ENCODE measurements at places on chromosomes 7 and 10. TPM values are rescaled to one million over a fixed set of nuclear protein-coding genes. Genes with fewer than 3 reads are reported as not detected.
A peak's percentile ranks its signal among the peaks of the same experiment; 100 is the strongest.

- no peak for DNase-seq
- H3K27me3 ChIP-seq, result no peaks in the 10 kb centered on the region
- no peaks in the 10 kb centered on the region for H3K4me1 ChIP-seq
- no peak overlapping the region for H3K4me3 ChIP-seq
- H3K27ac ChIP-seq, result peak overlapping the region; percentile 71
- H3K36me3 ChIP-seq, result no peaks in the 10 kb centered on the region
Measured at GRCh38 chr7:22722536-22723180, 4.3 kb upstream of the IL6 start.

Gene PROSER2
- total RNA-seq, result 8.0 TPM

- no peak overlapping the region for H3K27ac ChIP-seq
- no peaks in the 10 kb centered on the region for H3K36me3 ChIP-seq
- no peak overlapping the region for H3K4me3 ChIP-seq
- H3K4me1 ChIP-seq, result no peaks in the 10 kb centered on the region
Measured at GRCh38 chr10:2825841-2826240, 241.5 kb upstream of the PFKP start.

Gene HTRA1
- total RNA-seq, result 386 TPM

Gene LAMB1
- total RNA-seq, result 120 TPM

Gene EGR2
- 11.4 TPM for total RNA-seq

DNA sequence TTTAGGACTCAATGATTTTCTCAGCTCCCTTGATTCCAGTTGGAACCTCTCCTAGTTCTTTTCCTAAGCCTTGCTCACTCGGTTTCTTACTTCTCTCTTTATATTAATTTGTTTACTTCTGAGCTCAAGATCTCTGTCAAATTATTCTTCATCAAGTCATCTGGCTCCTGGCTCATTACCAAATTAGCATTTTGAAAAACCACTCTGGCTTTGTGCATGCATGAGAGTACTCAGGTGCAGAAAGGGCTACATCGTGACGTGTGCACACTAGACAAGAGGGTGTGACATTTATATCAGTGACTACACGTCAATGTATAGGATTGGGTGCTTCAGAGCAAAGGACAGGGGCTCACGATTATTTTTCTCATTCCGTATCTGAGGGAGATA, 645.7 kb upstream of the DPP6 start:
- H3K4me1 ChIP-seq, result no peaks in the 10 kb centered on the region
- H3K27me3 ChIP-seq, result no peaks in the 10 kb centered on the region
- H3K4me3 ChIP-seq, result no peak overlapping the region
- H3K36me3 ChIP-seq, result no peaks in the 10 kb centered on the region
- no peak overlapping the region for H3K27ac ChIP-seq
- no peak for DNase-seq

Gene MKX
- total RNA-seq, result 4.5 TPM

DNA sequence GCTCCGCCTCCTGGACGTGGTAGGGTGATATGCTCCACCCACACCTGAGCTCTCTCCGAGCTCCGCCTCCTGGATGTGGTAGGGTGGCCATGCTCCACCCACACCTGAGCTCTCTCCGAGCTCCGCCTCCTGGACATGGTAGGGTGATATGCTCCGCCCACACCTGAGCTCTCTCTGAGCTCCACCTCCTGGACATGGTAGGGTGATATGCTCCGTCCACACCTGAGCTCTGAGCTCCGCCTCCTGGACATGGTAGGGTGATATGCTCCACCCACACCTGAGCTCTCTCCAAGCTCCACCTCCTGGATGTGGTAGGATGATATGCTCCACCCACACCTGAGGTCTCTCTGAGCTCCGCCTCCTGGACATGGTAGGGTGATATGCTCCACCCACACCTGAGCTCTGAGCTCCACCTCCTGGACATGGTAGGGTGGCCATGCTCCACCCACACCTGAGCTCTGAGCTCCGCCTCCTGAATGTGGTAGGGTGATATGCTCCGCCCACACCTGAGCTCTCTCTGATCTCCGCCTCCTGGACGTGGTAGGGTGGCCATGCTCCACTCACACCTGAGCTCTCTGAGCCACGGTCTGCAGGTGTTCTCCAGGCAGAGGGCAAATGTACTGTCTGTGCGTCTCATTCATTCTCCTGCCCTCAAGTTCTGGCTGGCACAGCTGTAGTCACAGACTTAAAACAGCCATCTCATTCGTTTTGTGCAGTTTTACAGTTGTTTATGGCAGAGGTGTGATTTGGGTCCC, 252.4 kb downstream of the DIP2C start:
- H3K36me3 ChIP-seq, result no peaks in the 10 kb centered on the region
- no peaks in the 10 kb centered on the region for H3K4me1 ChIP-seq
- H3K27ac ChIP-seq, result no peak overlapping the region
- no peaks in the 10 kb centered on the region for H3K27me3 ChIP-seq
- DNase-seq, result no peak

Gene SSC4D
- total RNA-seq, result 0.33 TPM

DNA sequence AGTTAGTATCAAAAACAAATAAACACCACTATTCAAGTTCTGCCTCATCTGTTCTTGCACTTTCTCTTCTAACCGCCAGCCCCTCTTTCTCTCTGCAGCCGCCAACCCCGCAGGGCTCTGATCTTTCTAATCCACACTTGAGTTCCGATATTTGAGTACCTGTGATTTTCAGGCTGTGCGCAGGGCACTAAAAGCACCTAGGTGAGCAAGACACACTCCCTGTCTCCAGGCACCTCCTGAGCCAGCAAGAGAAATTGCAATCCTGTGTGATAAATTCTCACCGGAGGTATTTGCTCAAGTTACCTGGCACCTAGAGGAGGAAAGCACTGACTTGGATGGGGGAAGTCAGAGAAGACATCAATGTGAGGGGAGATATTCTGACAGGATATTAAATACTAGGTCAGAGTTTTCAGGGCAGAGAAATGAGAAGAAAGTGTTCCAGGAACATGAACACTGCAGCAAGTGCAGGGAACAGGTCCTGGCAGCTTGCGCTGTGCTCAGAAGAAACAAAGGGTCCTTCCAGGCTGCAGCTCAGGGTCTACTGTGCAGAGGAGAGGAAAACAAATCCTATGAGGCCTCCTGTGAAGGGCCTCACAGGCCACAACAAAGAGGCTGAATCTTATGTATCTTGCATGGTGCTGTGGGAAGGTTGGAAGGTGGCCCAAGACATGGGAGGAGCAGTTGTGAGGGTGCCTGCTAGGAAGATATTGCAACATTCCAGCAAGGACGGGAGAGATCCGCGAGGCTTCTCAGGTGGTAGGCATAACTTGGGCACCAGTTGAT, 568.7 kb upstream of the MGMT start:
- no peak overlapping the region for H3K4me3 ChIP-seq
- H3K36me3 ChIP-seq, result no peaks in the 10 kb centered on the region
- no peaks in the 10 kb centered on the region for H3K4me1 ChIP-seq
- H3K27ac ChIP-seq, result no peak overlapping the region

Gene SAMD9
- 13.7 TPM for total RNA-seq

- no peak overlapping the region for H3K4me3 ChIP-seq
- DNase-seq, result no peak
- H3K36me3 ChIP-seq, result no peaks in the 10 kb centered on the region
- H3K4me1 ChIP-seq, result no peaks in the 10 kb centered on the region
- H3K27ac ChIP-seq, result no peak overlapping the region
- no peaks in the 10 kb centered on the region for H3K27me3 ChIP-seq
Measured at GRCh38 chr7:114405427-114405826, 9.2 kb upstream of the FOXP2 start.

Gene GRID2IP
- total RNA-seq, result 0.16 TPM

DNA sequence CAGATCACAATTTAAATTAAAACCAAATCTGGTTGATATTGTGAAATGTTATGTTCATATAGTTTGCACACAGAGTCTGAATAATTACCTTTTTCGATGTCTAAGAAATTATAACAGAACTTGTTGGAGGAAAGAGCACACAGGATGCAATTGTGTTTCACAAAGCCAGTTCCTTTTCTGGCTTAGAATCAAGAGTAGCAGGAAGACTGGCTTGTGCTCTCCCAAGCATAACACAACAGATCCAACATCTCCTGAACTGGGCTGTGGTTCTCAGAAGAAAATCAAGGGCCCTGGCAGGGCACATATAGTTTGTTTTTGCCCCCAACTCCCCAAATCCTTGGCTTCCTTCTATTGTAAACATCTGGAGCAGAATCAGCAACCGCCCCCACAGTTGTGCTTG, 62.7 kb downstream of the LRRC4 start:
- DNase-seq, result no peak
- H3K36me3 ChIP-seq, result no peaks in the 10 kb centered on the region
- no peaks in the 10 kb centered on the region for H3K27me3 ChIP-seq
- no peaks in the 10 kb centered on the region for H3K4me1 ChIP-seq
- H3K4me3 ChIP-seq, result no peak overlapping the region
- no peak overlapping the region for H3K27ac ChIP-seq

GRCh38 chr7:19701471-19701870, 7.4 kb downstream of the POLR1F start:
- no peaks in the 10 kb centered on the region for H3K4me1 ChIP-seq
- no peak overlapping the region for H3K4me3 ChIP-seq
- peaks cover 2% of the 10 kb centered on the region for H3K36me3 ChIP-seq

Gene PTPN20
- total RNA-seq, result 4.8 TPM

DNA sequence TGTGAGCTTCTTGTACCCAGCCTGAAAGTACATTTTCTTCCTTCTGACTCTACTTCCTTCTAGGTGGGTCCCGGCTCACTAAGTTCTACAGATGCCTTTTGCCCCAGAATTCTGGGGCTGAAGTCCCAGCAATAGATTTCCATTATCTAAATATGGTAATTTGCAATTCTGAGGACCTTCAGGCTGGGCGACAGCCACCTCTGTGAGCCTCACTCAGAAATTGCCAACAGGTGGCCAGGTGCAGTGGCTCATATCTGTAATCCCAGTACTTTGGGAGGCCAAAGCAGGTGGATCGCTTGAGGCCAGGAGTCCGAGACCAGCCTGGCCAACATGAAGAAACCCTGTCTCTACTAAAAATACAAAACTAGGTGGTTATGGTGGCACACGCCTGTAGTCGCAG, 23.7 kb downstream of the CREM start:
- H3K27me3 ChIP-seq, result no peaks in the 10 kb centered on the region
- H3K27ac ChIP-seq, result no peak overlapping the region
- no peak overlapping the region for H3K4me3 ChIP-seq
- H3K36me3 ChIP-seq, result no peaks in the 10 kb centered on the region

- no peak for DNase-seq
- no peak overlapping the region for H3K4me3 ChIP-seq
- H3K36me3 ChIP-seq, result peaks cover 8% of the 10 kb centered on the region
- no peak overlapping the region for H3K27ac ChIP-seq
Measured at GRCh38 chr10:119940487-119940886, 48.0 kb downstream of the SEC23IP start.

Gene CPVL
- 20.6 TPM for total RNA-seq

DNA sequence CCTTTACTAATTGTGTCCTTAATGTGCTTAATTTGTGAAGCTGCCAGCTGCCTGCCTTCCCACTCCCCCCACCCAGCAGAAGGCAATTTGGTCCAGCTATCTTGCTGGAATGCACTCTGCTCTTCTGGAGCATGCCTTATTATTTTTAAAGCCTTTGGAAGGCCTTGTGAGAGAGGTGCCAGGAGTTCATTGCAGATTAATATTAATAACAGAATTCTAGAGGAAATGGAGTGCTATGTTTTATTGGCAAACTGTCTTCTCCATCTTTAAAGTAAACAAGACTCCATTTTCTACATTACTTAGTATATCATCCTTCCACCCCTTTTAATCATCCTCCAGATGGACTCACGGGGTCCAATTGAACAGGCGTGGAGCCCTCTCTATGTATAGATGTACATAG, 50.8 kb upstream of the ZNF32 start:
- no peaks in the 10 kb centered on the region for H3K4me1 ChIP-seq
- no peak for DNase-seq
- H3K27ac ChIP-seq, result no peak overlapping the region

GRCh38 chr7:151046603-151047573, 1.4 kb upstream of the ASIC3 start:
- no peak overlapping the region for H3K27ac ChIP-seq
- peak; percentile 77 for DNase-seq
- H3K27me3 ChIP-seq, result no peaks in the 10 kb centered on the region
- no peaks in the 10 kb centered on the region for H3K36me3 ChIP-seq
- H3K4me3 ChIP-seq, result no peak overlapping the region
- H3K4me1 ChIP-seq, result no peaks in the 10 kb centered on the region

GRCh38 chr7:2927592-2927991, 83.5 kb upstream of the GNA12 start:
- no peaks in the 10 kb centered on the region for H3K36me3 ChIP-seq
- no peak overlapping the region for H3K4me3 ChIP-seq
- peak; percentile 48 for DNase-seq
- H3K27ac ChIP-seq, result no peak overlapping the region
- H3K4me1 ChIP-seq, result no peaks in the 10 kb centered on the region

DNA sequence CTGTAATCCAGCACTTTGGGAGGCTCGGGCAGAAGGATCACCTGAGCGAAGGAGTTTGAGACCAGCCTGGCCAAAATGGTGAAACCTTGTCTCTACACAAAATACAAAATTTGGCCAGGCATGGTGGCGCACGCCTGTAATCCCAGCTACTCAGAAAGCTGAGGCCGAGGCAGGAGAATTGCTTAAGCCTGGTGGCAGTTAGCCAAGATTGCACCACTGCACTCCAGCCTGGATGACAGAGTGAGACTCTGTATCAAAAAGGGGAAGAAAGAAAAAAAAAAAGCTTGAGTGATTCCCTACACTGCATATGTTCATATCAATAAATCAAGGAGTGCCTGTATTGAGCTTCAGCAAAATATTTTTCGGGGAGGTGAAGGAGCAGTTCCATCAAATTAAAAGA, 45.8 kb upstream of the SRRM3 start:
- H3K4me3 ChIP-seq, result no peak overlapping the region
- no peaks in the 10 kb centered on the region for H3K27me3 ChIP-seq
- no peak overlapping the region for H3K27ac ChIP-seq
- H3K4me1 ChIP-seq, result no peaks in the 10 kb centered on the region
- H3K36me3 ChIP-seq, result no peaks in the 10 kb centered on the region

Gene UFSP1
- 2.6 TPM for total RNA-seq

- H3K36me3 ChIP-seq, result no peaks in the 10 kb centered on the region
- H3K4me3 ChIP-seq, result no peak overlapping the region
- H3K27ac ChIP-seq, result no peak overlapping the region
- H3K4me1 ChIP-seq, result no peaks in the 10 kb centered on the region
Measured at GRCh38 chr10:78170026-78170475, 136.4 kb downstream of the RPS24 start.

- H3K36me3 ChIP-seq, result no peaks in the 10 kb centered on the region
- no peaks in the 10 kb centered on the region for H3K4me1 ChIP-seq
- H3K27ac ChIP-seq, result no peak overlapping the region
- no peak overlapping the region for H3K4me3 ChIP-seq
- DNase-seq, result peak; percentile 97
Measured at GRCh38 chr7:100469227-100470044, 5.4 kb upstream of the SPACDR start.

GRCh38 chr7:22140578-22140977, 194.9 kb upstream of the CDCA7L start:
- H3K4me3 ChIP-seq, result no peak overlapping the region
- no peaks in the 10 kb centered on the region for H3K4me1 ChIP-seq
- no peaks in the 10 kb centered on the region for H3K36me3 ChIP-seq
- H3K27ac ChIP-seq, result no peak overlapping the region

GRCh38 chr7:21217365-21217764, 210.5 kb upstream of the SP4 start:
- no peaks in the 10 kb centered on the region for H3K4me1 ChIP-seq
- no peaks in the 10 kb centered on the region for H3K27me3 ChIP-seq
- H3K27ac ChIP-seq, result no peak overlapping the region
- no peak for DNase-seq
- H3K4me3 ChIP-seq, result no peak overlapping the region
